ENCODE measurements at places on chromosomes 16 and 17. TPM values are rescaled to one million over a fixed set of nuclear protein-coding genes. Genes with fewer than 3 reads are reported as not detected.

- no peak overlapping the region for H3K27ac ChIP-seq
- no peak overlapping the region for H3K4me3 ChIP-seq
- DNase-seq = no peak
- H3K36me3 ChIP-seq = peaks cover 1% of the 10 kb centered on the region
- no peaks in the 10 kb centered on the region for H3K27me3 ChIP-seq
These were observed 22.6 kb upstream of the ERN1 start for GRCh38 chr17:64152428-64153125.

GRCh38 chr16:87392821-87393679, 914 bp downstream of the MAP1LC3B start:
- peak overlapping the region; percentile 99 for H3K4me3 ChIP-seq
- peak overlapping the region; percentile 76 for H3K27ac ChIP-seq
- H3K27me3 ChIP-seq = no peaks in the 10 kb centered on the region
- peaks cover 8% of the 10 kb centered on the region for H3K4me1 ChIP-seq
- DNase-seq = peak; percentile 59
- no peaks in the 10 kb centered on the region for H3K36me3 ChIP-seq

DNA sequence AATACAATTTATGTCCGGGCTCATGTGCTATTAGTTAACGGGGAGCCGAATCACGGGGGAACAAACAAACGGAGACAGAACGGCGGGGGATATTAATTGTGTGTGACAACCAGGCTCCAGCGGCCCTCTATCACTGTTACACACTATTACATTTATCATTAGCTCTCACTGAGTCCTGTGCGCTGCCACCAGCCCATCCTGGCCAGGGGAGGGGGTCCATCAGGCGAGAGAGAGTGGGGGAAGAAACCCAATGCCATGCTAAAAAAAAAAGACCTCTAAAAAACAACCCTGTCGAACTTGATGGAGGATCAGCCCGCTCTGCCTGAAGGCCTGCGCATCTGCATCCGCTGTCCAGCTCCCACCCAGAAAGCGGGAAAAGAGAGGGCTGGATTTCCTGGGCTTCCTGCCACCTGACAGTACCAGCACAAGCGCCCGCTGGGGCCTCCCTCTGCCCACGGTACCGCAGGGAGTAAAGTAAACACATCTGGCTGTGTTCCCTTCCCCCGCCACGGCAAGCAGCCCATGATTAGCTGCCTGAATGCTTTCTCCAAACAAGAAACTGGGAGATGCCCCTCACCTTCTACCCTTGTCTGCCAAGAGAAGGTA, 41.7 kb downstream of the PIPOX start:
- H3K4me3 ChIP-seq = no peak overlapping the region
- DNase-seq = peak; percentile 26
- H3K4me1 ChIP-seq = no peaks in the 10 kb centered on the region
- no peak overlapping the region for H3K27ac ChIP-seq
- no peaks in the 10 kb centered on the region for H3K27me3 ChIP-seq

- H3K4me3 ChIP-seq = no peak overlapping the region
- H3K36me3 ChIP-seq = no peaks in the 10 kb centered on the region
- H3K27ac ChIP-seq = no peak overlapping the region
- H3K27me3 ChIP-seq = no peaks in the 10 kb centered on the region
These were observed 174.9 kb upstream of the WSCD1 start for GRCh38 chr17:5895276-5895675.

- H3K27me3 ChIP-seq = no peaks in the 10 kb centered on the region
- H3K27ac ChIP-seq = no peak overlapping the region
- H3K36me3 ChIP-seq = no peaks in the 10 kb centered on the region
- DNase-seq = peak; percentile 12
These were observed 12.0 kb upstream of the ANKFN1 start for GRCh38 chr17:56141046-56141839.

GRCh38 chr17:61411261-61412142, 11.9 kb downstream of the TBX2 start:
- peak overlapping the region; percentile 89 for H3K27ac ChIP-seq
- peaks cover 44% of the 10 kb centered on the region for H3K4me1 ChIP-seq
- H3K36me3 ChIP-seq = peaks cover 23% of the 10 kb centered on the region
- peak; percentile 88 for DNase-seq

DNA sequence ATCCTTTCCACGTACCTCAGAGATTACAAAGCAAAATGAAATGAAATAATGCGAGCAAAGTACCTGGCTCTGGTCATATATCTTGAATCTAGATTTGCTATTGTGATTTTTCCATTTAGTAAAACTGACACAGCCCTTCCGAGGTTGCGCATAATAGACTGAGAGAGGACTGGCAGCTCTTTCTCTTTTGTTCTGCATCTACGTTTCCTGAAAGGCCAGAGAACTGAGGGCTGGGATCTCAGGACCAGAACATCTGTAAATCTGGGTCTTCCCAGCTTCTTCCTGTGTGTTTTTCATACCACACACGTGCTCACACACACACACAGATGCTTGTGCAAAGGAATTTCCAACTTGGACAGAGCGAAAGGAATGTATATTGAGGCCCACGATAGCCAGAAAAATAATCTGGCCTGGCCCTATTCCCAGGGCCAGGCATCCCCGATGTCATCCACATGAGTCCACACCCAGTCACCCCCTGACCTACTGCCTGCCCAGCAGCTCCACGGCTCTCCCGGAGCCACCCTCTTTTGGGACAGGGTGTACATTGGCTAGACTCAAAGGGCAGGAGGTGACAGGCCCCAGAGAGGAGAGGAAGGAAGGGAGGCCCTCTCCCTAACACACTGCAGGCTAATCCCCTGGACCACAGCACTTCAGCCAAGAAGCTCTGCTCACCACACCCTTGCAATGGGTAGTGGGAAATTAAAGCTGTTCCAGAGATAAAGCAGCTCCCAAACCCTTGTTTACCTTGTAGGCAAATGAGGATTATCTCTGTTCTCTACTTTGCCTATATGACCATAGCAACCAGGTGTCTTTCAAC, 41.8 kb downstream of the NOL11 start:
- no peaks in the 10 kb centered on the region for H3K36me3 ChIP-seq
- no peak overlapping the region for H3K27ac ChIP-seq
- H3K4me3 ChIP-seq = no peak overlapping the region

DNA sequence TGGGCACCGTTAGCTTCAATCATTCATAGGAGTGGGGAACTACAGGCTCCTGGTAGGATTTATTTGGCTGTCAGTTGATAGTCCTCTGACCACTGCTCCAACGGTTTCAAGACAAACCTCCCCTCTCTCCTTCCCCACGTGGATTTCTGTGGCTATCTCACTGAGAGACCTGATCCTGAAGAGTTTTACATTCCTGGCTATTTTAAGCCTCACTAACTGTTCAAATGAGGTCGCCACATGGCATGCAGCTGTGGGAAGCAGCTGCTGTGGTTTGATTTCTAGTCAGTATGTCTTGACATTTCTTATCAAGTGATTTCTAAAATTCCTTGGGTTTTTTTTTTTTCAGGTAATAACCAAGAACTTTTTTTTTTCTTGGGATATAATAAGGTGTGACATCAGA, 38.3 kb downstream of the CDK5R1 start:
- peak; percentile 79 for DNase-seq
- no peaks in the 10 kb centered on the region for H3K27me3 ChIP-seq
- H3K4me3 ChIP-seq = no peak overlapping the region
- H3K27ac ChIP-seq = no peak overlapping the region
- no peaks in the 10 kb centered on the region for H3K36me3 ChIP-seq
- peaks cover 5% of the 10 kb centered on the region for H3K4me1 ChIP-seq

DNA sequence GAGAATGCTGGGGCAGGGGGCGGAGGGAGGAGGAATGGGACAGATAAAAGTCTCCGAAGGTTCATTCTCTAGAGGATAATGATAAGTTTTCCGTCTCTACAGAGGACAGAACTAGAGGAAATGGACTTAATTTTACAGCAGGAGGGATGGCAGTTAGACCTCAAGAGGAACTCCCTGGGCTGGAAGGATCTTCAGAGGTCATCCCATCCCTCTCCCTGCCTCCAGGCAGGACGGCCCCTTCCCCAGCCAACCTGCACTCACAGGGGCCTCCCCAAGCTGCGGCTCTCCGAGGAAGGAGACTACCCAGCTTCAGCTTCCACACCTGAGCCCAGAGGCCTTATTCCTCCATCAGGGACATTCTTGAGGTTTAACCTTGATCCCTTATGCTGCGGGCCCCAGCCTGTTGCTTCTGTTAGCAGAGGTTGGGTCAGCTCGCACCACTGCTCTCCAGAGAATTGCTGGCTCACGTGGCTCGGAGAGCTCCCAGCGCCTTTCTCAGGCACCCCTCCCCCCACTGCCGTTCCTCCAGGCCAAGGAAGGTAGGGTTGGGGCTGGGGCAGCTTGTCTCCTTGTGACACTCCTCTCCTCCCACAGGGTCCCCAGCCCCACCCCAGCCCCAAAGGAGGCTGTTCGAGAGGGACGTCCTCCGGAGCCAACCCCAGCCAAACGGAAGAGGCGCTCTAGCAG, 8.5 kb downstream of the ELOB start:
- H3K4me3 ChIP-seq = no peak overlapping the region
- H3K36me3 ChIP-seq = peaks cover 60% of the 10 kb centered on the region
- DNase-seq = no peak
- H3K4me1 ChIP-seq = peaks cover 7% of the 10 kb centered on the region
- H3K27me3 ChIP-seq = no peaks in the 10 kb centered on the region

DNA sequence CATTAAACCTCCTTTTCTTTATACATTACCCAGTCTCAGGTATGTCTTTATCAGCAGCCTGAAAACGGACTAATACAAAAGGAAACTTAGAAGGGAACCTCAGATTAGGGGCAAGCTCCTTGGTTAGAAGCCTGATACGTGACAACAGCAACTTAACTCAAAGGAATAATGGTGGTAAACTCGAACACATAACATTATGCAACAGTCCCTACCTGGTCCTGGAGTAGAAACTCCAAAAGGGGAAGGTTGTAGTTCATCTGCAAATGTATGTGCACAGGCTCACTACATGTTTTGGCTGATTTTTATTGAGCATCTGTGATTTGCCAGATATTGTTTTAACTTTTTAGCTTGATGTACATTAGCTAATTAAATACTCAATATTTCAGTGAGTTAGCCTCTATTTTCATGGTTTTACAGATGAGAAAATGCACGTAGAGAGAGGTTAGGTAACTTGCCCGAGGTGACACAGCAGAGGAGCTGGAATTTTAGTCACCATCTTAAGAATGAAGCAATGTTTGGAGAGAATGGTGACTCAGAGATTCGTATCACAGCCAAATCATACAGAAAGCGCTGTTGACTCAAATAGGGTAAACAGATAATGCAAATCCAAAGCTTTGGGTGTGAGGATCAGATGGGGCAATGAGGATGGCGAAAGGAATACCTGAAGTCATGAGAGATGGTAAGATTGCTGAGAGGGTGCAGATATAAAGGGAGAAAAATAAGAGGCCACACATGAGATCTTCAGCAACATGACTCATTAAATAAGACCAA, 194.9 kb upstream of the RBFOX1 start:
- H3K27me3 ChIP-seq = no peaks in the 10 kb centered on the region
- H3K4me1 ChIP-seq = no peaks in the 10 kb centered on the region
- H3K4me3 ChIP-seq = no peak overlapping the region

GRCh38 chr17:66948061-66948750, 16.3 kb upstream of the CACNG4 start:
- no peak overlapping the region for H3K4me3 ChIP-seq

DNA sequence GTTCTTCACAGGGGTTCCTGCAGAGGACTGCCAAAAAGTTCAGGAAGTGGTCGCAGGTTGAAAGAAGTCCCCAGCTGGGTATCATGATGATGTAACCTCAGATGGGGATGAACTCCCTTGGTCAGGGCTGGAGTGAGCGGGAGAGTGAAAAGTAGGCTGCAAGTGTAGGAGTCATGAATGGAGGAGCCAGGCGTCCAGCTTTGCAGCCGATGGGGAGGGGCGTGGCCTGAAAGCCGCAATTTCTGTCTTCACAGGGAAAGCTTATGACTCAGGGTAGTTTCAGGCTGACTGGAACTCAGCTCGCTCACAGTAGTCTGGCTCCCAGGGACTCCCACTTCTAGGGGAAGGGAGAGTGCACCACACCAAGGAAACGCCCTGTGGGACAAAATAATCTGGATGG, 70.0 kb upstream of the HS3ST3A1 start:
- H3K4me3 ChIP-seq = no peak overlapping the region
- no peak for DNase-seq
- H3K4me1 ChIP-seq = no peaks in the 10 kb centered on the region
- no peaks in the 10 kb centered on the region for H3K27me3 ChIP-seq
- H3K27ac ChIP-seq = no peak overlapping the region
- H3K36me3 ChIP-seq = no peaks in the 10 kb centered on the region

DNA sequence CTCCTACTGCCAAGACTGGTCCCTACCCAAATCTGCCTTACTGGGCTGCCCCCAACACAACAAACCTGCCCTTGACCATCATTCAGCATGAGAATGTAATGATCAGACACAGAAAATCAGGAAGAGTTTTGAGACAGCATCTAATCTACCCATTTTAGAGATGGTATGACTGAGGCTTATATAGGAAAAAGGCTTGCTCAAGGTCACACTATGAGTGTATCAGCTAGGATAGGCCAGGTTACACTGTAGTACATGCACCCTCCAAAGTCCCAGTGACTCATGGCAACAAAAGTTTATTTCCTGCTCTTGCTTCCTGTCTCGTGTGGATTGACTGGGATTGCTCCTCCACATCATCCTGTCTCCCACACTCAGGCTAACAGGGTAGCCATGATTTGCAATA, 27.9 kb downstream of the NLRC5 start:
- no peak overlapping the region for H3K27ac ChIP-seq
- no peak overlapping the region for H3K4me3 ChIP-seq
- peaks cover 4% of the 10 kb centered on the region for H3K4me1 ChIP-seq
- peaks cover 31% of the 10 kb centered on the region for H3K36me3 ChIP-seq
- DNase-seq = peak; percentile 20

DNA sequence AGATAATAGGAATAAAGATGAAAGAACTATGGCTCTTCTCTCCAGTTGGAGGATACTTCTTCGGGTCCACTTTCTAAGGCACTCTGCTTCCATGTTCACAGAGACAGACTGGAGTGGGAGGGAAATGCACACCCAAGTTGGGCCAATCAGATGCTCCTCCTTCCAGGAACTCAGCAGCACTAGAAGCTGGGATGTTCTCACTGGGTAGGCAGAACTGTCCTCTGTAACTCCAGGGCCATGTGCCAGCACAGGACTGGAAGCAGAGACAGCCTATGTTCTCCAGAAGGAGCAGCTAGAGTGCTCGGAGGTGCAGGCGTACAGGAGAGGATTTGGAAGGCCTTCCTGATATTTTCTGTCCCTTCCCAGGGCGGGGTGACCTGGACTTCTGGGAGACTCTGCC, 49.9 kb upstream of the SREBF1 start:
- no peak overlapping the region for H3K4me3 ChIP-seq
- H3K27ac ChIP-seq = no peak overlapping the region
- H3K27me3 ChIP-seq = no peaks in the 10 kb centered on the region
- no peak for DNase-seq
- no peaks in the 10 kb centered on the region for H3K4me1 ChIP-seq

HIGD1B gene
- not detected for total RNA-seq

OR2C1 gene
- total RNA-seq = 0.17 TPM

OR1F1 gene
- not detected for total RNA-seq

JPT1 gene
- total RNA-seq = 78.8 TPM

Data from fibroblast of lung (primary cell).